ENCODE measurements at places on chromosomes 4 and X. TPM values are rescaled to one million over a fixed set of nuclear protein-coding genes. Genes with fewer than 3 reads are reported as not detected.

Gene PRR27
- not detected for total RNA-seq

Gene DRD5
- total RNA-seq, result not detected

Gene RENBP
- total RNA-seq, result 6.9 TPM

Gene COL4A6
- total RNA-seq, result 6.9 TPM

Gene G6PD
- total RNA-seq, result 25.6 TPM

Gene ZNF595
- total RNA-seq, result 34.6 TPM

Gene GYPB
- not detected for total RNA-seq

Gene SPATA18
- total RNA-seq, result 9.6 TPM

Gene EFHC2
- 0.66 TPM for total RNA-seq

Gene MAEA
- 76.7 TPM for total RNA-seq

- no peaks in the 10 kb centered on the region for H3K36me3 ChIP-seq
- H3K4me1 ChIP-seq, result no peaks in the 10 kb centered on the region
- H3K4me3 ChIP-seq, result no peak overlapping the region
- H3K27me3 ChIP-seq, result no peaks in the 10 kb centered on the region
These were observed 13.6 kb downstream of the UNC5C start for GRCh38 chr4:95535180-95535579.

DNA sequence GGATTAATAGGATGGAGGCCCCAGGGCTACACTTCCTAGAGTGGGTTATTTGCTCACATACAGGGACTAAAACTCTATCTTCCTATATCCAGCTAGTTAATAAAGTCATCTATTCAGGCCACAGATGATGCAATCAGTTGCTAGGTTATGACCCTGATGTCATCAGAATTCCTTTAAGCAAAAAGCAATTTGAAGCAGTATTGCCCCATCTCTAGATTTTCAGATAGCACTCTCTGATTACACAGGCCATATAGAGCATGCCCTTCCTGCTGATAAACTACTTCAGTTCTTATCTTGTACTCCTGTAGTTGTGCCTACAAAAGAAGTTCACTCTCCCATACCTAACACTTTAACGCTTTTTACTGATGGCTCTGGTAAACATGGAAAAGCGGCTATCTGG, 84.8 kb downstream of the TMEM144 start:
- no peak for DNase-seq
- no peaks in the 10 kb centered on the region for H3K36me3 ChIP-seq
- H3K4me3 ChIP-seq, result no peak overlapping the region
- no peaks in the 10 kb centered on the region for H3K4me1 ChIP-seq
- H3K27ac ChIP-seq, result no peak overlapping the region
- no peaks in the 10 kb centered on the region for H3K27me3 ChIP-seq

GRCh38 chr4:76022677-76023076, 620 bp downstream of the CXCL10 start:
- H3K27ac ChIP-seq, result no peak overlapping the region
- no peaks in the 10 kb centered on the region for H3K36me3 ChIP-seq
- DNase-seq, result no peak
- no peaks in the 10 kb centered on the region for H3K27me3 ChIP-seq
- H3K4me3 ChIP-seq, result no peak overlapping the region

DNA sequence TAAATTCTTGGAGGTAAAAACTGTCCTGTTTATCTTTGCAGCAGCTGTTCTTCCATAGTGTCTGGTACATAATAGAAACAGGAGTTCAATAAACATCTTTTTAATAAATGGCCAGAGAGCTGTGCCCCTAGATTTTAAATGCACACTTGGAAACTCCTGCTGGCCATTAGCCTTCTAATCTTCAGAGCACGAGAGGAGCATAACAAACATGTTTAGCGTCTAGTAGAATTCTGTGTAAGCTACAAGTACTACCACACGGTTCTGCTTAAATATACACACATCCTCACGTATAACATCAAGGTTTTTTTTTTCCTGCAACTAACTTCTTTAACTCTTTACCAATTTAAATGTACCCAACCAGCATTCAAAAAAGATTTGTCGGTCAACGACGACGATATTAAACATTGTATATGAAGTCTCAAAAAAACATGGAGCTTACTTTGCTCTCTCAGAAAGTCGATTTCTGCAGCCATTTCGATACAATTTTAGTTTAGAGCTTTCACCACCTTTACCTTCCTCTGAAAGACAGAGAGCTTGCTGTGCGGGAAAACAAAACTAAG, 628 bp downstream of the SCLT1 start:
- H3K4me3 ChIP-seq, result peak overlapping the region; percentile 98
- H3K27me3 ChIP-seq, result no peaks in the 10 kb centered on the region
- no peaks in the 10 kb centered on the region for H3K36me3 ChIP-seq
- DNase-seq, result no peak

DNA sequence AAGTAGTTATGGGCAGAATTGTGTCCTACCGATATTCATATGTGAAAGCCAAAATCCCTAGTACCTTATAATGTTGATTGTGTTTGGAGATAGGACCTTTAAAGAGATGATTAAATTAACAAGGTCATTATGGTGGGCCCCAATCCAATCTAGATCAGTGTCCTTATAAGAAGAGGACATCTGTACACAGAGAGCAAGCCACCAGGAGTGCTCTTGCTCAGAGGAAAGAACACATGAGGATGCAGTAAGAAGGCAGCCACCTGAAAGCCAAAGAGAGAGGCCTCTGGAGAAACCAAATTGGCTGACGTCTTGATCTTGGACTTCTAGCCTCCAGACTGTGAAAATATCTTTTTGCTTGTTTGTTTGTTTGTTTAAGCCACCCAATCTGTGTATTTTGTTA, 1290.8 kb upstream of the PABPC4L start:
- H3K4me3 ChIP-seq, result no peak overlapping the region
- H3K27me3 ChIP-seq, result no peaks in the 10 kb centered on the region
- DNase-seq, result no peak
- H3K27ac ChIP-seq, result no peak overlapping the region

DNA sequence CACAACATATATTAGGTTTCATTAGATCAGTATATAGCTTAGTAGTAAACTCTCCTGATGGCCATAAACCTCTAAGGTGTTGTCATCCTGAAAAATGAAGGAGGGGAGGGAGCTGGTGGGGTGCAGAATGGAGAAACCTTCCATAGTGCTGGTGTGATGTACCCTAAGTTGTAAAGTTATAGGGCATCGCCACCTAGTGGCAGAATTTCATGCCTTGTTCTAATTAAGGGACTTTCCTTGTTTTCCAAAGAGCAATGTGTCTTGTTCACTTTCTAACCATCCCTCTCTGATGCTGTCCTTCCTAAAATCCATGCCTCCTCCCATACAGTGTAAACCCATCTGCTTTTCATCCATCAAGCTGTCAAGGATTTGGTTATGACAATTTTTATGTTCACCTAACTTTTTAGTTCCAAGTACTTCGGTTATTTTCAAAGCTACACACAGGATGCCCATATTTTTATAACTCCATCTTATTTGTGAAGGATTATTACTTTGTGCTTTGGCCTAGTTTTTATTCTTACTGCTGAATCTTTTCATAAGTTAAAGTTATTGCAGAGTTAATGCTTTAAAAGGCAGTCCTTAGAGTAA, 4.5 kb downstream of the NBDY start:
- H3K4me3 ChIP-seq, result no peak overlapping the region
- DNase-seq, result peak; percentile 47
- no peaks in the 10 kb centered on the region for H3K36me3 ChIP-seq
- H3K27ac ChIP-seq, result no peak overlapping the region

DNA sequence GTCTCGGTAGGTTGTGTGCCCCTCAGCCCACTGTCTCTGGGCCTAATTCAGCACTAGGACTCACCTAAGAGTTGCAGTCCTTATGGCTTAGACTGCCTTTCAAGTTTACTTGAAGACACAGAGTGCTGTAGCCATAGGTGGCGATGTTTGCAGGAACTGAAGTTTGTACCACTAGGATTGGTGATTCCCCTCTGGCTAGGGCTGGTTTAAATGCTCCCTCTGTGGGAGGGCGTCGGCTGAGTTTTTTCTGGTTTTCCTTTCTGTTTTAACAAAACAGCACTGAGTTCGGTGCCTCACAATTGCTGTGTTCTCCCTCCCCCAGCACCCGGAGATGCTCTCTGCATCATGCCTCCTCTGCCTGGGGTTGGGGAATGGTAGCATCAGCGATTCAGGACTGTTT, 480.9 kb downstream of the PCDH11X start:
- no peak overlapping the region for H3K27ac ChIP-seq
- no peaks in the 10 kb centered on the region for H3K4me1 ChIP-seq
- no peaks in the 10 kb centered on the region for H3K36me3 ChIP-seq
- no peak overlapping the region for H3K4me3 ChIP-seq

- no peaks in the 10 kb centered on the region for H3K36me3 ChIP-seq
- no peak overlapping the region for H3K27ac ChIP-seq
- H3K27me3 ChIP-seq, result no peaks in the 10 kb centered on the region
- H3K4me1 ChIP-seq, result no peaks in the 10 kb centered on the region
- DNase-seq, result no peak
- H3K4me3 ChIP-seq, result no peak overlapping the region
These were observed 20.7 kb downstream of the PAK3 start for GRCh38 chrX:111116666-111117065.

- H3K4me1 ChIP-seq, result no peaks in the 10 kb centered on the region
- no peak overlapping the region for H3K4me3 ChIP-seq
- no peaks in the 10 kb centered on the region for H3K36me3 ChIP-seq
These were observed 447.5 kb upstream of the RASGEF1B start for GRCh38 chr4:81919223-81919622.

- no peak for DNase-seq
- H3K27ac ChIP-seq, result no peak overlapping the region
- H3K27me3 ChIP-seq, result peaks cover 41% of the 10 kb centered on the region
- no peak overlapping the region for H3K4me3 ChIP-seq
- H3K36me3 ChIP-seq, result no peaks in the 10 kb centered on the region
These were observed 16.8 kb upstream of the IGSF1 start for GRCh38 chrX:131305926-131306325.

DNA sequence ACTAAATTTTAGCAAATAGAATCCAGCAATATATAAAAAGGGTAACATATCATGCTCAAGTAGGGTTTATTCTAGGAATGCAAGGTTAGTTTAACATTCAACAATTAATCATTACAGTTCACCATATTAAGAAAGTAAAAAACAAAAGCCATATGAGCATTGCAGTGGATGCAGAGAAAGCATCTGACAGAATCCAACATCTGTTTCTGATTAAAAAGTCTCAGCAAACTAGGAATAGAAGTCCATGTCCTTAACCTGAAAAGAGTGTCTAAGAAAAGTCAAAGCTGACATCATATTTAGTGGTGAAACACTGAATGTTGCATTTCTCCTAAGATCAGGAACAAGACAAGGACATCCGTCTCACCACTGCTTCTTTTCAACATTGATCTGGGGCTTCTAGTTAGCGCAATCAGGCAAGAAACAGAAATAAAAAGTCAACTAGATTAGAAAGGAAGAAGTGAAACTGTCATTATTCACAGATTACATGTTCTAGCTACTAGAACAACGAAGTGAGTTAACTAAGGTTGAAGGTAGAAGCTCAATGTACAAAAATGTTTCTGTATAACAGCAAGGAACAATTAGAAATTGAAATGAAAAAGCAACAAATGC, 49.3 kb downstream of the MRPL1 start:
- H3K4me3 ChIP-seq, result no peak overlapping the region
- H3K27me3 ChIP-seq, result no peaks in the 10 kb centered on the region
- H3K27ac ChIP-seq, result no peak overlapping the region
- DNase-seq, result no peak

DNA sequence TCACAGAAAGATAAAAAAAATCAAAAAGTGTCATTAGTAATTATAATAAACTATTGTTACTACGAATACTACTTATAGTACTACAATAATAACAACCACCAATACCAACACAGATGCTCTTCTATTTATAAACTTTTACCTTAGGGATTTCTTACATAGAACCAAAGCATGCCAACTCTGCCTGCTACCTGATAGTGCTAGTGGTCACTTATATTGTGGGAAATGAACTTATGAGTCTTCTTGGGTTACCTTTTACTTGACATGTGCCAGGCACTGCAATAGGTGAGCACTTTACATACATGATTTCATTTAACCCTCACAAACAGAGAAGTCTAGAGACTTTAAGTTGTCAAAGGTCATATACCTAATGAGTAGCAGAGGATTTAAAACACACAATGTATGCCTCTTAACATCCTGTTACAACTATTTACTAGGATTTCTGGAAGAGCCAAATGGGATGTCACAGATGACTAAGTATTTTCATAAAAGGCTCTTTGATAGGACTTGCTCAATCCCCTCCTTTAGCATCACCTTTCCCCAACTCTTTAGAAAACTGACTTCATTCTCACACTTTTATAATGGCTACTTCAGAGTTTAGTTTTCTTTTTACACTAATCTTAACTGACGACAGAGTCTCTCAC, 265.2 kb downstream of the CHIC1 start:
- H3K4me1 ChIP-seq, result no peaks in the 10 kb centered on the region
- H3K36me3 ChIP-seq, result no peaks in the 10 kb centered on the region

- no peaks in the 10 kb centered on the region for H3K4me1 ChIP-seq
- DNase-seq, result no peak
- H3K27me3 ChIP-seq, result no peaks in the 10 kb centered on the region
- H3K27ac ChIP-seq, result no peak overlapping the region
- no peak overlapping the region for H3K4me3 ChIP-seq
These were observed 17.0 kb downstream of the GPAT3 start for GRCh38 chr4:83552924-83553323.

DNA sequence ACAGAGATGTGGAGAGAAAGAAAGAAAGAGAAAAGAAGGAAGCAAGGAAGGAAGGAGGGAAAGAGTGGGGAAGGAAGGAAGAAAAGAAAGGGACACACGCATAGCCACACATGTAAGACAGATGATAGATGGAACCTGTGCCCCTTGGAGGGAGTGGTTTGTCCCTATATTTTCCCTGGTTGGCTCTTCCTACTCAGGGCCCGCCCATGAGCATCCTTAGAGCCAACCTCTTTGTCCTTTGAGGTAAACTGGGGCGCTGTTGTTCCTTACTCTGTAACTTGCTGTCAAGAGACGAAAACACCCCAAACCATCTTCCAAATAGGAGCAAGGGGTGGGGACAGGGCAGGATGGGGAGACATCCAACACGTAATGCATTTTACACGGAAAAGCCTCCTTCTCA, 220.9 kb downstream of the MAML3 start:
- H3K27ac ChIP-seq, result peak overlapping the region; percentile 76
- no peak for DNase-seq
- no peak overlapping the region for H3K4me3 ChIP-seq
- H3K4me1 ChIP-seq, result no peaks in the 10 kb centered on the region

DNA sequence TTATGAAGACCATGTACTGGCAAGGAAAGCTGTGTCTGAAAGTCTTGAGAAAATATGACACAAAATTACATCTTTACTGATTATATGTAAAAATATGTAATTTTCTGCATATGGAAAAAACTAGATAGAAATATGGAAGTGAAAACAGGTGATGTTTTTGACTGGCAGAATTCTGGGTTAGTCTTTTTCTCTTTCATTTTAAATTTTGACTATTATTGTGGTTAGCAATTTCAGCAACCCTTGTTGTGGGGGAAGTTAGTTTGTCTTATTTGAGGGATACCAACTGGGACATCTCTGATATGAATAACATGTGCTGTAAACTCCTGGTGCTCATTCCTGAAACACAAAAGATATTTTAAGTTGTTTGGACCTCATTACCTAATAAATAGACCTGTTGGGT, 49.9 kb upstream of the CPEB2 start:
- H3K27ac ChIP-seq, result no peak overlapping the region
- no peak overlapping the region for H3K4me3 ChIP-seq
- H3K27me3 ChIP-seq, result no peaks in the 10 kb centered on the region

GRCh38 chr4:174697202-174697601, 131.8 kb downstream of the GLRA3 start:
- no peaks in the 10 kb centered on the region for H3K27me3 ChIP-seq
- no peaks in the 10 kb centered on the region for H3K36me3 ChIP-seq
- no peaks in the 10 kb centered on the region for H3K4me1 ChIP-seq
- H3K27ac ChIP-seq, result no peak overlapping the region
- H3K4me3 ChIP-seq, result no peak overlapping the region

GRCh38 chr4:61431131-61431530, 231.0 kb downstream of the ADGRL3 start:
- H3K4me3 ChIP-seq, result no peak overlapping the region
- no peak for DNase-seq
- no peaks in the 10 kb centered on the region for H3K4me1 ChIP-seq
- no peaks in the 10 kb centered on the region for H3K27me3 ChIP-seq
- H3K27ac ChIP-seq, result no peak overlapping the region
